ENCODE measurements at places on chromosomes 11 and 22.
A peak's percentile ranks its signal among the peaks of the same experiment; 100 is the strongest.

- no peak for DNase-seq
Measured at GRCh38 chr11:104856607-104857006, 41.7 kb downstream of the CASP12 start.

GRCh38 chr11:99316776-99317520 is 296.2 kb downstream of the CNTN5 start:
- no peak for DNase-seq

DNA sequence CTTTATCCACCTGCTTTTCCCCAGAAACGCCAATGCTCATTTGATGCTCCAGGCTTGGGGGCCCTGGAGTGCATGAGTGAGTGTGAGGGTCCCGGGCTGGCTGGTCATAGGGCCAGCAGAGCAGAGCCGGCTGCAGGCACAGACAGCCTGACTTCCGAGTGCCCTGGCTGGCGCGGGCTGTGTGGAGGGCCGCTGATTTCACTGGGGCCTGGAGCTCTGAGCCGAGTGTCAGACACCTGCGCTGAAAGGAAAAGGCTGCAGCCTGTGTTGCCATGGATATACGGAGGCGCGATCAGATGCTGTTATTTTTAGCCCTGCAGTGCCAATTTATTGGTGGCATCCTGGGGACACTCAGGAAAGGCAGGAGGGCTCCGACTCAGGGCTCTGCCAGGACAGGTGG is 87.6 kb downstream of the ST3GAL4 start:
- DNase-seq = no peak

DNA sequence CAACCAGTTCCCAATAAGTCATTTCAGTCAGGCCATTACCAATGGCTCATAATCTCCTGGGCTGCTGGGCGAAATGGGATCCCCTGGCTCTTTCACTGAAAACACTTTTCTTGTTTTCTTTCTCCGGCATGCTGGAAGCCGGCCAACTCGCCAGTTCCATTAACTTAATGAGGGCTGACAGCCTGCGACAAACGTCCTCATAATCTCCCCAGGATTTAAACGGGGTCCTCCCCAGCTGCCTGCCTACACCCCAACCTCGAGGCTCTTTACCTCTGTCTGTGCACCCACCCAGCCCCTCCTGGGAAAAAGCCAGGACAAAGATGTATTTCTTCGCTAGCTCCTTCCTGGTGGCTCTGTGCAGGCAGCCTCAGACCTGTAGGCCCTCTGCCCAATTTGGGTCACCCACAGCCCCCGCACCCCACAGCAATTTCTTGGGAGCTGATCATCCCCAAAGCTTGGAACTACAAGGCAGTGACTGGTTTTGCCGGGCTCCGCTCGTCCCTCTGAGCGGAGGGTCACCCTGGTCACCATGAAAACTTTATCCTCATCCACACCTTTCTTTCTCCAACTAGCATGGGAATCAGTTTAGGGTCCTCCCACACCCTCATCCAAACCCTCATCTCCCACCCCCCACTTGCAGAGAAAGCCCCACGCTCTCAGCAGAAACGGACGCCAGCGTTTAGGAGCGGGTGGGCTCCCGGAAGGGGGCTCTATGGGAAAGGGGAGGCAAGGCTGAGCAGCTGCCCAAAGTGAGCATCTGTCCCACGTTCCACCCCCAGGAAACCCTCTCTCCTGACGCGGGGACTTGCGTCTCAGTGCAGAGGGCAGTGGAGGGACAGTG is 51.1 kb upstream of the KCNQ1OT1 start:
- no peak for DNase-seq

DNA sequence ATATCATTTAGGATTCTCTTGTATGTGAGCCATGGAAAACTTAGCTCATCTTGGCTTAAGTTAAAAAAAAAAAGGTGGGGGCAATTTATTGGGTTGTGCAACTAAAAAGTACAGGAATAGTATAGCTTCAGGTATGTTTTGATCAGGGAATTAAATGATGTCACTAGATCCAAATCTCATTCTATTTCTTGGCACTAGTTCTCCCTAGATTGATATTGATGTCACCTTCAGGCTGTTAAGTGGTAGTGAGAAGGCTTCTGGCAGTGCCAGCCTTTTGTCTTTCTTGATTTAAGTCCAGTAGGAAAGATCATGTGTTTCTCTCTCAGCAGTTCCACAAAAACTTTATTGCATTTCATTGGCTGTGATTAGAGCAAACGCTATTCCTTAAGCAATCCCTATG is 65.0 kb upstream of the ZBED5 start:
- no peak for DNase-seq

DNA sequence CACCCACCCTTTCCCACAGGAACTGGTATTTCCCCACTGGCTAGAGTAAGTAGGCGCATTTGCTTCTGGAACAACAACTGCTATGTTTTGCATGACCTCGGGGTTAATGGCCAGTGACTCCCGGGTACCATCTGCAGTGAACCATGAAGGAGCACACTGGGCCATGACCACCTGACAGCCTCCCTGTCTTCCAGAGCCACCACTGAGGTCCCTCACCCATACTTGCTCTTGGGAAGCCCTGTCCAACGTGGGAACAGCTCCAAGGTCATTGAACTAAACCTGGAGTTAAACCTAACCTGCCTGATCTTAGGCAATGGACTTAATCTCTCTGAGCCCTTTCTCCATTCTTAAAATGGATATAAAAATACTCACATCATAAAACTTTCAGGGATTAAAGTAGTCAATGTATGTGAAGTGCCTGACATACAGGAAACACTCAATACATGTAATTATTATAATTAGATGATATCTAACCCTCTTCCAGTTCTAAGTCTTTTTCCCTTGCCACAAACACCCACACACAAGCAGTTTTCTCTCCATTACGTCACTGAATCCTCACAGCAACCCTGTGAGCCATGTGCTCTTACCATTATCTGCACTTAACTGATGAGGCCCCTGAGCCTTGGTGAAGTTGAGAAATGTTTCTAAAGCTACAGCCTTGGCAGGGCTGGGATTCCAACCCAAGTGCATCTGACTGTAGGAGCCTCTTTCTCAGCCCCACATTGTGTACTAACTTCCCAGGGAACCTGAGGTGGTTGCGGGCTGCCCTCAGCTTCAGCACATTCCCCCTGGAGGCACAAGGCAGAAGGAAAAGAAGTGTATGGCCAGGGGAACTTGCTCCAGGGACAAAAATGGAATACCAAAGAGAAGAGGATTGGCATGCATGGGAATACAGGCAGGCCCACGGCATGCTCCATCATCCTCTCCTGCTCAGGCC is 74.5 kb upstream of the NCAM1 start:
- DNase-seq = no peak

GRCh38 chr11:27467181-27467913 is 5.2 kb downstream of the LGR4 start:
- no peak for DNase-seq

DNA sequence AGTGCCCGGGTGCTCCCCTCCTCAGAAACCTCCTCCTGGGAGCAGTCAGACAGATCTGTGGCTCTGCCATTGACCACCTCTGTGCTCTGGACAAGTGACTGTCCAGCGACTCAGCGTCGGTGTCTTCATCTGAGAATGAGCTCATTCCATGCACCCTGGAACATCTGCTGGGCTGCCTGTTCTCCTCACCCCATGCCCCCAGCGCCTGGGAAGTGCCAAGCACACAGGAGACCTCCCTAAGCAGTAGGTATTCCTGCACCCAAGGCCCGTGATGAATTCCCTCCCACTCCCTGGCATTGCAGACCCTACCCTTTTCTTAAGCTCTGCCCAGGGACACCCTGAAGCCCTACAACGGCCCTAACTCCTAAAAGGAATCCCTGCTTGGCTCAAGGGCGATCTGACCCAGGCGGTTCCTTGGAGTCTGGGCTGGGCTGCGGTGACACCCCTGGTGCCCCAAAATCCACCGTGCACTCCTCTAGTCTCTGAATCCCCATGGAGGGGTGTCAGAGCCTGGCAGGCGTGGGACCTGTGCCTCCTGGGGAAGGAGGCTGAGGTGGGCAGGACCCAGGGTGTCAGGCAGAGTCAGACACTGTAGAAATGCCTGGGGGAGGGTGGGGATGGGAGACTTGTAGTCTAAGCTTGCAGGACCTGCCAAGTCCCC is 92.0 kb downstream of the CEP164 start:
- DNase-seq = no peak

DNA sequence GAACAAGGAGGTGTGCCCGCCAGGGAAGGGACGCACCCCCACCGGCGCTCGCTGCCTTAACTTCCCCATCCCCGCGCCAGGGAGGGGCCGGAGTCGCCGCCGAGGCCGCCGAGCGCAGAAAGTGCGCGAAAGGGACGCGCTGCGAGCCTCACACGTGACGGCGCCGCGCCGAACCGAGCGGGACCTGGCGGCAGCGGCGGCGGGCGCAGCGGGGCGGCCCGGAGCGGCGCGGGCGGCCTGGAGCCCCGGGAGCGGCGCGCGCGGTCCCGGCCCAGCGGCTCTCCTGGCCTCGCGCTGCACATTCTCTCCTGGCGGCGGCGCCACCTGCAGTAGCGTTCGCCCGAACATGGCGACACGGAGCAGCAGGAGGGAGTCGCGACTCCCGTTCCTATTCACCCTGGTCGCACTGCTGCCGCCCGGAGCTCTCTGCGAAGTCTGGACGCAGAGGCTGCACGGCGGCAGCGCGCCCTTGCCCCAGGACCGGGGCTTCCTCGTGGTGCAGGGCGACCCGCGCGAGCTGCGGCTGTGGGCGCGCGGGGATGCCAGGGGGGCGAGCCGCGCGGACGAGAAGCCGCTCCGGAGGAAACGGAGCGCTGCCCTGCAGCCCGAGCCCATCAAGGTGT is at the start of gene SORL1:
Gene SORL1 (plus strand): TSS at position 329 of the 623 bp plus-strand sequence. CDS start 18 bp downstream, at position 347.
- no peak for DNase-seq

DNA sequence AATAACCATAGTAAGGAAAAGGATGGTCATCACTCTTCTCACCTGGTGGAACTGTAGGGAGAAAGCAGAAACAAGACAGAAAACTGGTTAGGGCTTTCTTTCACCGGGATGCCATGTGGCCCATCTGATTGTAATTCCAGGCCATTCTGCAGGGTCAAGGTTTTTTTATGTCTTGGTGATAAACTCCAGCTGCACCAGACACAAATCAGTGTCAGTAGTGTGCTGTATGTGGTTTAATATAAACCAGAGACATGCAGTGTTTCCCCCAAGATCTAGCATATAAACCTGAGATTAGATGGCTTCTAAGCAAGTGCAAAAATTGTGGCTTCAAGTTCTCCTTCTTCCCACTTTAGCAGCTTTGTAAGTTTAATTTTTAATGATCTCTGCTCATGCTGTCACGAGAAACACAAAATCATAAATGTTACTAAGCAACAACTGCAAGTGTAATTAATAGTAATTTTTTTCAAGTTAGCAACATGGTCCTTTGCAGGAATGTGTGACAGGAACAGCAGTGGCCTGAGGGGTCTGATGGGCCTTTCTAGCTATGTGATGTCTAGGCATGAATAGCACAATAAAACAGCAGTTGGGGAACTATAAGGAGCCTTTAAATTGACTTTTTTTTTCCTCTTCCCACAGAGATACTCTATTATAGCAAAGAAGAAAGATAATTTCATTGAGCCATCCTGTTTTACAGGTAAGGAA is 41.6 kb downstream of the BDNF start:
- DNase-seq = no peak

GRCh38 chr22:49101873-49102272 is 725.8 kb downstream of the BRD1 start:
- DNase-seq = no peak

GRCh38 chr11:112320668-112321067 is 60.0 kb upstream of the PLET1 start:
- no peak for DNase-seq

DNA sequence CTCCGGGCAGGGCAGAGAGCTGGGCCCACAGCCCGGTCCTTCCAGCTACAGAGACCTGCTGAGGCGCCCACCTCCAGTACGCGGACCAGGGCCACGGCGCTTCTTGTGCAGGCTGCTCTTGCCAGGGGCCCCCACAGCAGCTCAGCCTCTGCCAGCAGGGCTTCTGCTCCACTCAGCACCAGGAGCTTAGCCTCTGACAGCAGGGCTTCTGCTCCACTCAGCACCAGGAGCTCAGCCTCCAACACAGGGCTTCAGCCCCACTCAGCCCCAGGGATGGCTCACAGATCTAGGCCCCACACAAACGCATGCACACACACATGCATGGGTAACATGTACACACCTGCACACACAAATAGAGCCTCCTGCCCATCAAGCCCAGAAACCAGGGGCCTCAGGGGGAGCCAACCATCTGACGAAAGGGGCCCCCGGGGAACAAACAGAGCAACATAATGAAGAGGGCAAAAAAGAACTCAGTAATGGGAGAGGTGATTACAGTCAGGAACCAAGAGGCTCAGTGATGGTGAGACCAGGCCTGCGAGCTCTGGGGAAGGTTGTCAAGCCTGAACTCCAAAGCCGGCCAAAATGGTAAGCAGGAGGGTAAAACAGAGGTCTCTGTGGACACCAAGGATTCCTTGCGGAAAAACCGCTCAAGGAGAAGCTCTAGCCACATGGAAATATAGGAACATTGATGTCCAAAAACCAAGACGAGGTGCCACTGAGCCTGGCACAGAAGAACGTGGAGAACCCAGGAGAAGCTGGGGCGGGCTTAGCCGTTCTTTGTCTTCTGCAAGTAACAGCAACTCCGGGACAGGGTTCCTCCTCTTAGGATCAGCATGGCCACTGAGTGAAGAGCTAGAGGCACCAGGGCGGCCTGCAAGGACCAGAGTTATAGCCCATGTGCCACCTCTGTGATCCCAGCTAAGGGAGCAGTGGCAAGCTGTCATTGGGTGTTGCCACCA is 46.5 kb downstream of the GNB1L start:
- no peak for DNase-seq

GRCh38 chr11:68932358-68932757 is 28.7 kb downstream of the IGHMBP2 start:
- DNase-seq = no peak

- DNase-seq = no peak
Measured at GRCh38 chr11:76023236-76024068, 182.8 kb downstream of the WNT11 start.

- DNase-seq = no peak
Measured at GRCh38 chr11:65100674-65101350, 4.8 kb downstream of the VPS51 start.

DNA sequence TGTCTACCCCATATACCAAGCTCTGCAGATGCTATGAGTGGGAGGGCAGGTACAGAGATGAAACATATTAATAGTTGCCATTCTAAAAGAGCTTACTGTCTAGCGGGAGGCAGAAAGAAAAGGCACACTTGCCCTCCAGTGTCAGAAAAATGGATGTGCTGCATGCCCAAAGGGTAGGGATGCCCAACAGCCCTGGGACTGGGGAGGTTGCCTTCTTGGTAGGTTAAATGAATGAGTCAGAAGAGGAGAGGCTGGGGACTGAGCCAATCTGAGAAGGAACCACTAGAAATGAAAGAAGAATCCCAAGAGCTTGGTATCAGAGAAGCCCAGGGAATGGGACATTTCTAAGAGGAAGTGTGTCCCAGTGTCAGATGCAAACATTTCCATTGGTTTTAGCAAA is 1.2 kb downstream of the BIRC3 start:
- DNase-seq = peak; percentile 33

DNA sequence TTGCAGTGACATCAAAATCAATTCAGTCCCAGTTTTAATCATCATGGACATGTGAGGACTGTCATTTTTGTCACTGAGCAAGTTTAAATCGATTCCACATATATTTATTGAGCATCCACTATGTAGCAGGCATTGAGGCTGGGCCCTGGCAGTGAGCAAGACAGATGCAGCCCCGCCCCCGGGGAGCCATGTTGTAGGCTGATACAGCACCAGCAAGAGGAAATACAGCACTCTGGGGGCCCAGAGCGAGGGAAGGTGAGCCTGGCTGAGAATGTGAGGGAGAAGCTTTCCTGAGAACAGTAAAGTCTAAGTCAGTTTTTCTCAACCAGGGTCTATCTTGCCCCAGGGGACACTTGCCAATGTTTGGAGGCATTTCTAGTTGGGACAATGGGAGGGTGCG is 108.6 kb upstream of the ASPHD2 start:
- no peak for DNase-seq

All from stimulated activated CD8-positive, alpha-beta memory T cell treated with anti-CD3 and anti-CD28 coated beads, Interleukin-4, amount 100 ng/mL, for 4 hours (primary cell).